ENCODE measurements at places on chromosomes 5 and 9. TPM values are rescaled to one million over a fixed set of nuclear protein-coding genes. Genes with fewer than 3 reads are reported as not detected.

GRCh38 chr5:125612181-125612721, 811.0 kb upstream of the GRAMD2B start:
- peak; percentile 33 for DNase-seq

DNA sequence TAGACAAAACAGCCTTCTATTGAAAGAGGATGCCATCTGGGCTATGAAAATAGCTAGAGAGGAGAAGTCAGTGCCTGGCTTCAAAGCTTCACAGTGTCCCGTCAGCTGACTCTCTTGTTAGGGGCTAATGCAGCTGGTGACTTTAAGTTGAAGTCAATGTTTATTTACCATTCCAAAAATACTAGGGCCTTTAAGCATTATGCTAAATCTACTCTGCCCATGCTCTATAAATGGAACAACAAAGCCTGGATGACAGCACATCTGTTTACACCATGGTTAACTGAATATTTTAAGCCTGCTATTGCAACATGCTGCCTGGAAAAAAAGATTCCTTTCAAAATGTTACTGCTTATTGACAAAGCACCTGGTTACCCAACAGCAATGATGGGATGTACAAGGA, 309.1 kb downstream of the NTRK2 start:
- DNase-seq = no peak

The N4BP3 gene
- 23.8 TPM for total RNA-seq

DNA sequence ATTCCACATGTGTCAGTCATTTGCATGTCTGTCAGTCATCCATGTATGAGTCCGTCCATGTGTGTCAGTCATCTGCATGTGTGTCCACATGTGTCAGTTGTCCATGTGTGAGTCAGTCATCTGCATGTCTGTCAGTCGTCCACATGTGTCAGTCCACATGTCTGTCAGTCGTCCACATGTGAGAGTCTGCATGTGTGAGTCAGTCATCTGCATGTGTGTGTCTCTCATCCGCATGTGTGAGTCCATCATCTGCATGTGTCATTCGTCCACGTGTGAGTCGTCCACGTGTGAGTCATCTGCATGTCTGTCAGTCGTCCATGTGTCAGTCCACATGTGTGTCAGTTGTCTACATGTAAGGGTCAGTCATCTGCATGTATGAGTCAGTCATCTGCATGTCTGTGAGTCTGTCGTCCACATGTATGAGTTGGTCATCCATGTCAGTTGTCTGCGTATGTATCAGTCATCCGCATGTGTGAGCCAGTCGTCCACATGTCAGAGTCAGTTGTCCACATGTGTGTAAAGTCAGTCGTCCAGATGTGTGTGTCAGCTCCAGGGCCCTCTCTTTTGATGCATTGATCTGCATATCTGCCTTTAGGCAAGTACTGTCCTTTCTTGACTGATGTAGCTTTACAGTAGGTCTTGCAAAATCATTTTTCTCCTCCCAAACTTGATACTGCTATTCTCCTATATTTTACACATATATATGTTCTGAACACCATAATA, 72.5 kb upstream of the CACNA1B start:
- no peak for DNase-seq

- DNase-seq = no peak
Observed at GRCh38 chr5:76473661-76474060, 70.6 kb downstream of the IQGAP2 start.

DNA sequence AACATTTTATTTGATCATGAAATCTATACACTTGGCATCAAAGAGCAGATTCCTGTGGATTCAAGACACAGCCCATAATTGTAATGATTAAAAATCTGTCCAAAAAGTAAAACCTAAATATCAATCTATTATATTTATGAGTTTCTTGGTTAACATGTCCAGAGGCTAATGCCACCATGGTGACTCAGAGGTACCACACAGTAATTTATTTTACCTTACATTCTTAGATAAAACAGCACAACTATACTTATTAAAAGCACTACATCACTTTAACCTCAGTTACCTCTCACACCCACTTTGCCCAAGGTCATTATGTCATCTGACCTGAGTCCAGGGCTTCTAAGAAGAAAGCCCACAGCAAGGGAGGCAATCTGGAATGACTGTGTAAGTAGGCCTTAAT, 519.2 kb downstream of the RASEF start:
- no peak for DNase-seq

GRCh38 chr5:54024466-54024865, 285.9 kb downstream of the ARL15 start:
- no peak for DNase-seq

GRCh38 chr5:138623053-138623452, 47.9 kb upstream of the HSPA9 start:
- DNase-seq = no peak

The ADAMTS19 gene
- total RNA-seq = not detected

The PCDHA6 gene
- total RNA-seq = 0.20 TPM

DNA sequence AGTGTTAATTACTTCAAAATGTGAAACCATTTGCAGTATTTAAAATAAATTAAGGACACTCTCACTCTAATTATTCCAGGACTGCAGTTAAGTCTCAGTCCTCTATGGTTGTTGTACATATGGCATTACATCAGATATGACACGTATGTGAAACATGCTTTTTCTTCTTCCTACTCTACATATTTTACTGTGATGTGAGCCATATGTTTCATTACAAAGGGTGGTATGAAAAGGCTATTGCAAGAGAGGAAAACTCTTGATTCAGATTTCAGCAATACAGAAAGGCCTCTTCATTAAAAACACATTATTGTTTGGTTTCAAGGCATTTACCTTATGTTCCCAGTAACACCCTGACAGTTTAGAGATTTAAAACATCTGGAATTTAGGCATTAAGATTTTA, 964.5 kb upstream of the DMAC1 start:
- DNase-seq = no peak

GRCh38 chr5:131265311-131265803, 1.5 kb downstream of the CDC42SE2 start:
- peak; percentile 45 for DNase-seq

The TXNDC8 gene
- not detected for total RNA-seq

Measured in lung microvascular endothelial cell (primary cell).